ENCODE measurements at places on chromosomes 5 and 9.
A peak's percentile ranks its signal among the peaks of the same experiment; 100 is the strongest.

GRCh38 chr5:119406551-119407110 lies 45.7 kb upstream of the HSD17B4 start:
- DNase-seq = no peak

DNA sequence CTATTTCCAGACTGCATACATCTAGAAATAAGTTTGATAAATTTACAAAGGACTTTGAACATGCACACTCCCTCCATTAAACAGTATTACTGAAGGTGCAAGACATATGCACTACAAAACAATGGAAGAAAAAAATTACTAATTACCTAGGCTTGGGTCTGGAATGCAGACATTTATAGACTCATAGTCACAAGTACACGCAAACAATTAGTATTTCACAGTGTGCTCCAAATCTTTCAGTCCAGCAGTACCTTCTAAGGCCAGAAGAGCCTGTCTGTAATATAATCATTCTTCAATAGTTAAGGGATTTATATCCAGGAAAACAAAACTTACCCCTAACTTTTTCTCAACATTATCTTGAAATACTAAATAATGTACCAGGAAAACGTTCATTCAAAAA lies 11.2 kb downstream of the RICTOR start:
- no peak for DNase-seq

- peak; percentile 57 for DNase-seq
These were observed 7.7 kb upstream of the MAP3K1 start for GRCh38 chr5:56807679-56808078.

- DNase-seq = peak; percentile 18
These were observed 40.3 kb upstream of the LRRC70 start for GRCh38 chr5:62538017-62538942.

DNA sequence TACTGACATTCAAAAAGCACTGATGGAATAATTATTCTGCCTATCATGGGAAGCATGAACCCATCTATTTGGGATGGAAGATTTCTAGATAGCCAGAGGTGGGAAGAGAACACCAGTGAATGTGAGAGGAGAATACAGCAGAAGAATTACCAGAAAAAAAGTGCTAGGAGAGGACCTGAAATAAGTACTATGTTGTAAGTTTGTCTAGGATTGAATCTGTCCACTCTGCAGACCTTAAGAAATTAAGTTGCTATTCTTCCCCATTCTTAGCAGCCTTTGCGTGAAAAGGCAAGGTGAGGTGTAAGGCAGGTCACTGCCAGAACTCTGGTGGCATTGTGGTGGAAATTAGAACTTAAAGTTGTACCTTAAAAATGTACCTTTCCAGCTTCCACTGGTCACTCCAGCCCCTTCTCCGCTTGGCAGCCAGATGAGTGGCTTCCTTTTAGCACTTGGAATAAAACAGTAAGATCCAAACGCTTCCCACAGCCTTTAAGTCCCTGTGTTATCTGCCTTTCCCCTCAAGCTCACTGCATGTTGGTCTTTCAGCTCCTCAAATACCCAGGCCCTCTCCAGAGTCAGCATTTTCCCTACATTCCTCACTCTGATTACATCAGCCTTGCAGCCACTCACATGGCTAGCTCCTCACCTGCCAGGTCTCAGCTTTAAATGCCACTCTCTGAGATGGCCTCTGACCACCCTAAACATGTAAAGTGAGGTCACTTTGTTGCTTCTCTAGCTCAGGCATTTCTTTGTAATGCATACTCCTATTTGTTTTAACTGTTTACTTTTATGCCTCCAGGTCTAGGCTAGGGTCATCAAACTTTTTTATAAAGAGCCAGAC lies 253.0 kb downstream of the EPB41L4A start:
- DNase-seq = no peak

DNA sequence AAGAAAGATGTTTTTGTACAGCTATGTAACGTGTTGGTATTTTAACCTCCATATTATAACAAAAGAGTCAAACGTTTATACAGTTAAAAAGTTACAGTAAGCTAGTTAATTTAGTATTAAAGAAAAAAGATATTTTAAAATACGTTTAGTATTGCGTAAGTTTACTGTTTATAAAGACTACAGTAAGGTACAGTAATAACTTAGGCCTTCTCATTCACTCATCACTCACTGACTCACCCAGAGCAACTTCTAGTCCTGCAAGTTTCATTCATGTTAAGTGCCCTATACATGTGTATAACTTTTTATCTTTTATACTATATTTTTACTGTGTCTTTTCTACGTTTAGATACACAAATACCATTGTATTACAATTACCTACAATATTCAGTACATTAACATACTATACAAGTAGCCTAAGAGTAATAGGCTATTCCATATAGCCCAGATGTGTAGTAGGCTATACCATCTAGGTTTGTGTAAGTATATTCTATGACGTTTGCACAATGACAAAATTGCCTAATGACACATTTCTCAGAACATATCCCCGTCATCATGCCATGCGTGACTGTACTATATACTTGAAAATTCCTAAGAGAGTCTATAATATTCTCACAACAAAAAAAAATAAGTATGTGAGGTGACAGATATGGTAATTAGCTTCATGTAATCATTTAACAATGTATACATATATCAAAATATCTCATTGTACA lies 33.8 kb downstream of the ERP44 start:
- no peak for DNase-seq

DNA sequence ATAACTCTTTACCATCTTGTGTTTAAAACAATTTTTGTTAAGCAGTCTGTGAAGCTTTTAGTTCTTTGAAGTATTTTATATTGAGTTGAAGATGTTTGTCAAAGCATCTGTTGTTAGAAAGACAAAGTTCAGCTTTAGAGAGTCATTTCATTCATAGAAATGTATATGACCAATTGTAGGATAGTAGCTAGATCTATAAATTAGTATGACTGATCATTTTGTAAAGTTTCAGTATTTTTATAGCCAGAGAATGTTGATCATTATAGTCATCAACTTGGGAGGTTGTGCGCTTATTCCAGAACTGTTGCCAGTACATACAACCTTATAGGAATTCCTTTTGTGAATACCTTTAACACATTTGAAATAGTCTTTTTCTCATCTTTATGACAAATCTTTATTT lies 5.2 kb downstream of the NIPBL start:
- DNase-seq = no peak

DNA sequence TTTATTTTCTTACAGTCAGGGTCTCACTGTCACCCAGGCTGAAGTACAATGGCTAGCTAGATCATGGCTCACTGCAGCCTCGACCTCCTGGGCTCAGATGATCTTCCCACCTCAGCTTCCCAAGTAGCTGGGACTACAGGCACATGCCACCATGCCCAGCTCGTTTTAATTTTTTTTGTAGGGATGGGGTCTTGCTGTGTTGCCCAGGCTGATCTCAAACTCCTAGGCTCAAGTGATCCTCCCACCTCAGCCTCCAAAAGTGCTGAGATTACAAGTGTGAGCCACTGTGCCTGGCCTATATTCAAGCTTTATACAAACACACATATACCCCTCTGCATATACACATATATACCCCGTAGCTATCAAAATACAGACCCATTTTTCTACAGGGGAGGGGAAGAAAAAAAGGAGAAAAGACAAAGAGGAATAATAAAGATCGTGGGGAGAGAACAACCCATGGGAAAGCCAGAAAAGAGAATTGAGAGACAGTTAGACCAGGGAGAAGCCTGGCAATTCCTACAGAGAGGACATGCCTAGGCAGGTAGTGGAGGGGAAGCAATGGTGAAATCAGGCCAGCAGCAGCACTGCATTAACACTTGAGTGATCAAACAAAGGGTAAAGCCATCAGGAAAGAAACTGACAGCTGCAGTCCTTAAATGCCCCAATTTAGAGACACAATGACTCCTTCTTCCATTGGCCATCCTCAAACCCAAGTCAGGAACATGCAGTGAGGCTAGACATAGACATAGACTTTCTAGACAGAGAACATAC lies 102.7 kb downstream of the EFNA5 start:
- DNase-seq = no peak

DNA sequence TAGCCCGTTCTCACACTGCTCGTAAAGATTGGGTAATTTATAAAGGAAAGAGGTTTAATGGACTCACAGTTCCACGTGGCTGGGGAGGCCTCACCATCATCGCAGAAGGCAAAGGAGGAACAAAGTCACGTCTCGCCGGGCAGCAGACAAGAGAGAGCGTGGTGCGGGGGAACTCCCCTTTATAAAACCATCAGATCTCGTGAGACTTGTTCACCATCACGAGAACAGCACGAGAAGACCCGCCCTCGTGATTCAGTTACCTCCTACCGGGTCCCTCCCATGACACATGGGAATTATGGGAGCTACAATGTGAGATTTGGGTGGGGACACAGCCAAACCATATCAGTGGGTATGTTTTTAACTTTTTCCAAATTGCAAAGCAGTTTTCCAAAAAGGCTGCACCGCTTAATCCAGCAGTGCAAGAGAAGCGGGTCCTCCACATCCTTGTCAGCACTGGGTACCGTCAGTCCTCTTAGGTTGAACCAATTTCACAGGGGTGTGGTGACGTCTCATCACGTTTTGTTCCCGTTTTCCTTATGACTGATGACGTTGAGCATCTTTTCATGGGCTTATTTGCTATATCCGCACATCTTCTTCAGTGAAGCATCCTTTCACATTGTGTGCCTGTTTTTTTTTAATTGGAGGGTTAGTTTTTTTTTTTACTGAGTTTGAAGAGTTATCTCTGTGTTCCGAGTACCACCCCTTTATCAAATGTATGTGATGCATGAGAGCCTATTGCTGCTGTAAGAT lies 8.0 kb upstream of the FCN2 start:
- no peak for DNase-seq

GRCh38 chr5:66769839-66770617 lies 173.8 kb downstream of the MAST4 start:
- DNase-seq = peak; percentile 5

DNA sequence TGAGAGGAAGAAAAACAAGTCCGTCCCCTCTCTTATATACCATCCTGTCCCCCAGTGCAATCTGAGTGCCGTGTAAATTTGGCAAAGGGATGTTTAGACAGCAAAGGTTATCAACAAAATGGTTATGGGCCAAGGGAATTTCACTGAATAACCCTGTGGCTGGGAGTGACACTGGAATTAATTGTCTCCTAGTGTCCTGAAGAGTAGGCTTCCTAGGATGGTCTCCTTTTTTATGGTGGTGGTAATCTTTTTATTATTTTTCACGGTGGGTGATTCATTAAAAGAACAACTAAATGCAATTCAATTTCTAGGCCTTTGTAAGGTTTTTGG lies 244.2 kb downstream of the PIK3R1 start:
- DNase-seq = no peak

DNA sequence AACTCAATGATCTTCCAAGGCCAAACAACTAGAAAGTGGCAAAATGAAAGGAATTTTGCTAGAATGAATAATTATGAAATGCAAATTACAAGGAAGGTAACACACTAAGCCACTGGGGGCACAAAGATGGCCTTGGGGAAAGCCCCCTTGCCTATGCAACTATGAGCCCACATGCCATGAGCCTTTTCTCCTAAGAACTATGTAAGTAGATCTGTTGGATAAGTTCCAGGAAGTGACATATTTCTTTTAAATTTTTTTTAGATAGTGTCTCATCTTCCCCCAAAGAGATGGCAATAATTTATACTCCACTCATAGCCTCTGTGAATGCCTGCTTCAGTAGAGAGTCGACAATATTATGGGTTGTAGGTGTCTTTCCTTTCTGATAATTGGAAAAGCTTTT lies 257.8 kb downstream of the AUH start:
- no peak for DNase-seq

GRCh38 chr9:33192493-33193255 lies 25.5 kb upstream of the B4GALT1 start:
- DNase-seq = no peak

- DNase-seq = peak; percentile 82
These were observed 270.1 kb upstream of the PTGER4 start for GRCh38 chr5:40409601-40410000.

GRCh38 chr5:171379961-171380360 lies 7.7 kb upstream of the NPM1 start:
- DNase-seq = no peak

DNA sequence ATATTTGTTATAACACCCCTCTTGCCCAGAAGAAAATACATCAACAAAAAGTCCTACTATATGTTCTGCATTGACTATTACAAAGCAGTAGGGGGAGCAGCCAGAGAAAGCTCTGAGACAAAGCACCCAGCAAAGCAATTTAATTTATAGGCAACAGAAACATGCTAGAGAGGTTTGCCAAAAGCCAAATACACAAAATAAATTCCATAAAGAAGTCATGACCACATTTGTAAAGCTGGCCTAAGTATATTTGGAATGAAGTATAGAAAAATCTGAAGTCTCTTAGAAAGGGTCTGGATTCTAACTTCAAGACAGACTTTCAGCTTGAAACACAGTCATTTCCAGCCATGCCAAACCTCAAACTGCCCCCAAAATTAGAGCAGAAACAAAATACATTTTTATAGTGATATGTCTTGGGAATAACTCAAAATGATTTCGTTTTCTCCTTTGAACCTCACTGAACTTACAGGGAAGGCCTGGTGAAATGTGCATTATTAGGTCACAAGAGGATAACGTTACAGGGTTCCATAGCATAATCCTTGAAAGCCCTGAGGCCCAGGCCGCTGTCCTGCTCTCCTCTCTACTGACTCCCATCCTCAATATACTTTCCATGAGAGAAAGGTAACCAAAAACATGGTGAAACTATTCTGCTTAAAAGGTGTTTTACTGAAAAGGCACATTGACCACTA lies 451.8 kb downstream of the RAB3C start:
- peak; percentile 60 for DNase-seq

DNA sequence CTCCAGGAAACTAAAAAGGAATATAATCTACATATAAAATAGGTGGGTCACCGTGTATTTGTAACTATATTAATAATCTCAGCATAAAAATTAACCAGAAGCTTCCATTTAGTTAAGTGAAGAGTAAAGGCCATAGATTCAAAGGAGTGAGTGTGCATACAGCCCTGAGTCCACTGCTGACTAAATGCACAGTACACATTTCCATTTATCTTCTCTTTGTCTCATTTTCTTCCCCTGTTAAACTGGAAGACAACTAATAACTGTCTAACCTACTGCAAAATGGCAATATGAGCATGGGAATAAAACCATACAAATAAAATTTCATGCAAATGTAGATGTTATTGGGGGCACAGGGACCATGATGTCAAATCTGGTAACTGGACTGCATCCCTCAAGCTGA lies 59.9 kb upstream of the DAB2 start:
- no peak for DNase-seq

DNA sequence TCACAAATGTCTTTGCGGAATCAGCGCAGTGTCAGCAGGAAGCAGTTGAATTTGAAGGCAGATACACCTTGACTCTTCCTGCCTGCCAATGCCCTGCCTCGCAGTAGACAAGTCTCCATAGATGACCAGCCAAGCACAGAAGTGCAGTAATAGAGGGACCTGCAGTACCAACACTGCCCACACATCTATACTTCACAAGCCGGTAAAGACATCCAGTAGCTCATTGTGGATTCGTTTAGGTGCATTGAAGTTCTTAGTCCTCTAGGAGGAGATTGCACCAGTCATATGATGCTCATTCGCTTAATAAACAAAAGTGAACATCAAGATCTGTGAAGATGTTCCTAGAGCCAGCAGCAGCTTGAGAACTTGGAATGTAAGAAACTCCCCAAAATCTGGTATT lies 7.1 kb upstream of the IFNA2 start:
- DNase-seq = peak; percentile 9

GRCh38 chr5:76209297-76209696 lies 126.1 kb downstream of the SV2C start:
- DNase-seq = no peak

Measured in suppressor macrophage (primary cell).